ENCODE measurements at places on chromosomes 7 and 10.

- no peak for DNase-seq
These were observed 128.7 kb downstream of the C10orf105 start for GRCh38 chr10:71590781-71591350.

DNA sequence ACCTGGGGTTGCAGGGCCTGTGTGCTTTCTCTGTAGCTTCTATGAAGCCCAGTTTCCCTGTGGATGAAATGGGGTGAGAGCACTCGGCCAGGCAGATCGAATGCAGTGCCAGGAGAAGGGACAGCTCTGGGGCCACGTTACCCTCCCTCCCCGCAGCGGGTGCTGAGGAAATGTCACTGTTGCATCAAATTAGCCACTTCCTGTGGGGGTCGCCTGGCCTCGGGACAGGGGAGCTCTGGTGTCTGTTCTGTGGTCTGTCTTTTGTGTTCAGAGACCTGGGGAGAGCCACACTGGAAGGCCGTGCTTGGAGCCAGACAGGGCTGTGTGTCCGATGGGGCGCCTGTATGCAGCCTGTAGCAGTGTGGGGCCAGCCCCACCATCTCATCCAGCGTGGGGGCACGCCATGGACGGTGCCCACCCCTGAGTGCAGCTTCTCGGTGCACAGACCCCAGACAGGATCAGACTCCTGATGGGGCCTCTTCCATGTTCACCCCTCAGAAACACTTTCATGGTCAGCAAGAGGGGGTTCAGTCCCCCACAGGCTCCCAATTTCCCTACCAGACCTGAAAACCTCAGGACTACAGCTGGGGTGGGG lies 13.6 kb downstream of the TTYH3 start:
- no peak for DNase-seq

DNA sequence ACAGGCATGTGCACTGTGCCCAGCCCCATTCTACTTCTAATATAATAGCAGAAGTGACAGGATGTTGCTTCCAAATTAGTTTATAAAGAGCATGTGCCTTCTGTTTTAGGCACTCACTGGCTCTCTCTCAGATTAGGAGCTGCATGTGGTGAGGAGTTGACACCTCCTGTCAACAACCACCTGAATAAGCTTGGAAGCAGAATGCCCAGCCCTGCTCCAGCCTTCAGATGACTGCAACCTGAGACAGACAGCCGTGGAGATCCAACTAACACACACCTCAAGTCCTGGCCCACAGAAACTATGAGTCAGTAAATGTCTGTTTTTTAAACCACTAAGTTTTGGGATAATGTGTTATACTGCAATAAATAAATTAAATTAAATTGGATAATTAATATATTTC lies 54.5 kb downstream of the PARD3 start:
- no peak for DNase-seq

- DNase-seq: no peak
These were observed 178.2 kb upstream of the KLF6 start for GRCh38 chr10:3963191-3963673.

DNA sequence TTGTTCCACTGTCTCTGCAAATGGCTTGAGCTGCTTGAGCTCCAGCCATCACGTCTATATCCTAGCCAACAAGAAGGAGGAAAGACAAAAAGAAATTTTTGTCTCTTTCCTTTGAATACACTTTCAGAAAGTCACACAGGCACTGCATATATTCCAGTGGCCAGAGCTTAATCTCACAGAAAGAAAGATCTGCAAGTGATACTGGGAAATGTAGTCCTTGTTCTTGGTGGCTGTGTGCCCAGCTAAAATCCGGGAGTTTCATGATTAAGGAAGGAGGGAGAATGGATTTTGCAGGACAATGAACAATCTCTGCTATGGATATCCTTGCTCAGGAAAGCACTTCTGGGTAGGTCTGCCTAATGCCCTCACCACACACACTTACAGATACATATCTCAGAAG lies 19.5 kb upstream of the DLG5 start:
- no peak for DNase-seq

DNA sequence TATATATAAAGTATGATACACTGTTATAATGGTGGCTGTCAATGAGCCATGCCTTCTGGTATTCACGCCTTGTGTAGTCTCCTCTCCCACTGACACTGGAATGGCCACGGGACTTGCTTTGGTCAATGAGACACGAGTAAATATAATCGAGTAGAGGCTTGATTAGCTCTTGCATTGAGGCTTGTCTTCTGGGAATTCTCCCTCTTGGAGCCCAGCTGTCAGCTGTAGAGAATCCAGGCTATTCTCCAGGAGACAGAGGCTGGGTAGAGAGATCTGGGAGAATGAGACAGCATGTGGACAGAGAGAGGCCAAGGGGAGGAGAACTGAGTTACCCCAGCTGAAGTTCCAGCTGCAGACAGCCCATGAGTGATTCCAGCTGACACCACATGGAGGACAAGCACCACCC lies 25.2 kb upstream of the PLCE1 start:
- no peak for DNase-seq

- no peak for DNase-seq
These were observed 183.2 kb downstream of the AUTS2 start for GRCh38 chr7:69781412-69781846.

DNA sequence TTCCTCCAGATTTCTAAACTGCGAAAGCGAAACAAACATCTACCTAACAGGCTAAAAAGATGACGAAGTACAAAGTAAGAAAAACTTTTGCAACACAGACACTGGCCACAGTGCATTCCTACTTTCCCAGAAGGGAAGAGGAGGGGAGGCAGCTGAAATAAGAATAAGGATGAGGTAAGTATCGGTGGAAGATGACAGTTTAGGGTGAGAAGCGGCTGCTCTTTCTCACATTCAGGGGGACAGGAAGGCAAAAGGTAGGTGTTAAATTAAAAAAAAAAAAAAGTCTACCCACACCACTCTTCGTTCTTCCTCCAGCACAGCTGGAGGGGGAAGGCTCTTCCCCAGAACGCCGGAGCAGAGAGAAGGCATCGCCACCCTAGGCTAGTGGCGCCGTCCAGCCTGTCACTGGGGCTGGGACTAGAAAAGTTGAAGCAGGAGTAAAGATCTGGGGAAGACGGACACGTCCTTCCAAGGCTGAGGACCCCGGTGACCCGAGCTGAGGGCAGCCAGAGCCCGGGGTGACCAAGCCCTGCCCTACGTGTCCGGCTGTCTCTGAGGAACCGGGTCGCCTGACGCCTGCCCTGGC lies 846 bp downstream of the DNAJC1 start:
- DNase-seq: no peak

GRCh38 chr10:114576132-114576487 lies 82.0 kb downstream of the ABLIM1 start:
- no peak for DNase-seq

DNA sequence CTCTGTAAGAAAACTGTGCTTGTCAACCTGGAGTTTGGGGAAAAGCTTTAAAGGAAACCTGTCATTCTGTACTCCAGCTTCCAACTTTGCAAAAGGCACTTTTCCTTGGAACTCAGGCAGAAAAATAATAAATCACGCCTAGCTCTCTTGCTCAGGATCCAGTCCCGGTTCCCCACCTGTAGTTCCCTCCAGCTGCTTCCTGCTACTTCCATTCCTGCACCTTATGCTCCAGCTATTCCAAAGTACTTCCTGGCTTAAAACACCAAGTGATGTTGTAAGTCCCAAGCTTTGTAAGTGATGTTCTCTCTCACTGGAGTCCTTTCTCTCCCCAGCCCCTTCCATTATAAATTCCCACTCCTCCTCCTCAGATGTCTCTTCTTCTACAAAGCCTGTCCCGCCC lies 98.6 kb downstream of the GRM8 start:
- DNase-seq: no peak

- DNase-seq: no peak
These were observed 776 bp downstream of the TMEM184A start for GRCh38 chr7:1555046-1555812.

DNA sequence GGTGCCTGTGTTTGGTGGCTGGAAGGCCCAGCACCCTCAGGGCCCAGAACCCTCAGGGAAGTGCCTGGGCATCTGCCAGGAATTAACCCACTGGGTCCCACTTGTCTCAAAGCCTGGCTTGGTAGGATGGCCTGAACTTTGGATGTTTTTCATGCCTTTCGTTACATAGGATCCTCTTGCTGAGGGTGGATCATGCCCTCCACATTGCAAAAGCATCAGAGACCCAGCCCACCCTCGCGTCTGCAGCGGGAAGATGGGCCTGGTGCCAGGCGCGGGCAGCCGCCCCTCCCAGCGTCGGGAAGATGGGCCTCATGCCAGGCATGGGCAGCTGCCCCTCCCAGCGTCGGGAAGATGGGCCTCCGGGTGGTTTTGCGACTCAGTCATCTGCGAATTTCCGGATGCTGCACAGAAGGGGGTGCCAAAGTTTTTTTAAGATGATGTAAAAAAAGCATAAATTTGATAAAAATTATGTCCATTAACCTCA lies 51.9 kb upstream of the PRKAR1B start:
- DNase-seq: no peak

GRCh38 chr7:99719996-99720769 lies 14.8 kb downstream of the CYP3A7 start:
- no peak for DNase-seq

- no peak for DNase-seq
These were observed 134.8 kb downstream of the MLLT10 start for GRCh38 chr10:21668831-21669230.

DNA sequence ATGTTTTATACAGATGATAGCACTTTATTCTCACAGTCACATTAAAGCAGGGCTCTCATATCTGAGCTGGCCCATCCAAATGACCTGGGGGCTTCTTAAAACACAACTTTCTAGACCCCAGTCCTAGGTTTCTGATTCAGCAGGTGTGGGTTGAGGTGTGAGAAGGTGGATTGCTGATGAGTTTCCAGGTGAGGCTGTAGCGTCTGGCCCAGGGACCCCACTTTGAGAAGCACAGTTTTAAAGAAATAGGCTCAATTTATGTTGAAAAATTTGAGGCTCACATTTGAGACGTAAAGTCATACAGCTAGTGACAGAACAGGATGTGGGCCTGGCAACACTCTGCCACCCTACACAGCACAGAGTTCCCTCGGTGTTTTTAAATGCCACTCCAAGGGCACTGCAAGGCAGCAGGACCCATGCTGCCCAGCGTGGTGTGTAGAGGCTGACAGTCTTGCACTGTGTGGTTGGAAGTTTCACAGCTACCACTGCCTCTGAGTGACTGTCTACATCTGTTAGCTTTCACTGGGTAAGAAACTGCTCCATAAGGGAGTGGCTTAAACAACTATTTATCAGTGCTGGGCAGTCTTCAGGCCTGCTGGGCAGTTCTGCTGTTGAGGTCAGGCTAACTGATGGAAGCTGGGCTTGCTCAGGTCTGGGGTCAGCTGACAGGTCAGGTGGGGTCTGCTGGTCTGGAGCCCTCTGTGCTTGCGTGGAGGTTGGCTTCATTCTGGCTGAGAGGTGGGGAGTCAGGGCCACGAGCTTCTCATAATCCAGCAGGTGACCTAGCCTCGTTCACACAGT lies 319.7 kb downstream of the CXCL12 start:
- DNase-seq: no peak

DNA sequence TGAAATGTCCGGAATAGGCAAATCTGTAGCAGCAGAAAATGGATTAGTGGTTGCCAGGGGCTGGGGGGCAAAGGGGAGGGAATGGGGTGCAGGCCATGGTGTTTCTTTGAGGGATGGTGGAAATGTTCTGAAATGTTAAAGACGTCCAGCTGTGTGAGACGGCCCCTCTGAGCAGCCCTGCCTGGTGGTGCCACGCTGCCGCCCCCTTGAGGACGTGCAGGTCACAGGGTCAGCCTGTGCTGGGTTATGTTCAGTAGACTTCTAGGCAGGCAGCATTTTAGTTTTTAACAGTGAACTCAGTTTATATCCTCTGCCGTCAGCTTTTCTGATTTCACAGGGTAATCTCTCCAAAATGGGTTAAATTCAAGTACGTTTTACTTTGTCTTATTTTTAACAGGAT lies 9.4 kb downstream of the NUB1 start:
- DNase-seq: no peak

DNA sequence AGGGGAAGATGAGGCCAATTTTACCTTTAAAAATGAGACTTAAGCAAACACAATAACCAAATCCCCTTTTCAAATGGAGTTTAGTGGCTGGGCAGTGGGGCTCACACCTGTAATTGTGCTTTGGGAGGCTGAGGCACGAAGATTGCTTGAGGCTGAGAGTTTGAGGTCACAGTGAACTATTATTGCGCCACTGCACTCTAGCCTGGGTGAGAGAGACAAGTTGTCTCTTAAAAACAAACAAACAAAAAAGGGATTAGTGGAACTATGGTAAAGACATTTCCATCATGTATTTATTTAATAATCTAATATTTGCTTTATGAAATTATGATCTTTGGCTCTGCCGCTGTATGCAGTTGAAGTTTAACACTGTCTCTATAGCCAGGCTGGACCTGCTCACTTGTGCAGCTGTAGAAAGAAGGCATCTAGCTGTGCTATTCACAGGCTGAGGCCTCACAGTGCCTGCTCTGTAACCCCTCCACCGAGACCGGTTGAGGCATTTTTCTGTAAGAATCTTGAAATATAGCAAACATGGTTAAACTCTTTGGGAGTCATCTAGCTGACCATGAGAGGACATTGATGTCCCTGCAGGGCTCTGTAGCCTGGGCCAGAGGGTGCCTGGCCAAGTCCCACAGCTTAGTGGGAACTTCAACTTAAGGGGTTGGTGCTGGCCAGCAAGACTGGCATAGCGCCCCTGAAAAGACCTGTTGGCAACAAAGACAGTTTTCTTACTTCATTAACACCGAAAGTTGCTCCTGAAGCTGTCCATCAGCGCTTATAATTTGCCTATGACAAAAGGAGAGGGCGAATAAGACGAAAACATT lies 131.8 kb downstream of the BMPER start:
- DNase-seq: no peak

DNA sequence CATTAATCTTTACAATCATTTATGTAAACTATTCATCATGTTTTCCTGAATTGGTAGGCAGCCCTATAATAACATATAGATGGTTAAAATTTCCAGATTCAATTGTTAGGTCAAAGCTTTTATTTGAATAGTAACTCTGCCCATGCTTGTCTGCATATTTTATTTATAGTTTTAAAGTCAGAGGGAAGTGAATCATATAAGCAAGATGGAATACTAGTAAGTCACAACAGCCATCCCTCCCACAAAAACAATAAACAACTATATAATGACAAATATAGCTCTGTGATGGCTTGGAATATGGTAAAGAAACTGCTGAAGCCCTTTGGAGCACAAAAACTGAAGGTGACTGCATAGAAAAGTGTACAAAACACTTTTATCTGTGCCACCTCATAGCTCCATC lies 156.3 kb upstream of the TMEM106B start:
- DNase-seq: no peak

- no peak for DNase-seq
These were observed 23.9 kb downstream of the UPF2 start for GRCh38 chr10:12018438-12019282.

DNA sequence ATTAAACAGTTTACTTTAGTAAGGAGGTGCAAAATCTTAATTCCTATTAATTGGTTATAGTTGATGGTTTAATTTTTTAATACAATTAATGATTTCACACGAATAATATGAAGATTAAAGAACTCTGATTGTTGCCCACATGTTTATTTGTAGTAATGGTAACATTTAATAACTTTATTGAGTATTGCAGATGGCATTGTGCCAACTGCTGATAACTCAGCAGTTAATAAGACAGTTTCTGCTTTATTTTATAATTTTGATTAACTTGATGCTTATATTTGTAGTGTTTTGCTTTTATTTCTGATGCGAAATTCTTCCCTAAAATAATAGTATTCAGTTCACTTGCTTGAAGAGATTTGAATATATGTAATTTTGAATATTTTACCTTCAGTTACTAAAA lies 2.8 kb downstream of the DNAJB9 start:
- DNase-seq: no peak
